Right lung (tissue), 10 donors: ENCODE measurements at places on chromosomes 5 and 9. TPM values are rescaled to one million over a fixed set of nuclear protein-coding genes. Genes with fewer than 3 reads are reported as not detected.

DNA sequence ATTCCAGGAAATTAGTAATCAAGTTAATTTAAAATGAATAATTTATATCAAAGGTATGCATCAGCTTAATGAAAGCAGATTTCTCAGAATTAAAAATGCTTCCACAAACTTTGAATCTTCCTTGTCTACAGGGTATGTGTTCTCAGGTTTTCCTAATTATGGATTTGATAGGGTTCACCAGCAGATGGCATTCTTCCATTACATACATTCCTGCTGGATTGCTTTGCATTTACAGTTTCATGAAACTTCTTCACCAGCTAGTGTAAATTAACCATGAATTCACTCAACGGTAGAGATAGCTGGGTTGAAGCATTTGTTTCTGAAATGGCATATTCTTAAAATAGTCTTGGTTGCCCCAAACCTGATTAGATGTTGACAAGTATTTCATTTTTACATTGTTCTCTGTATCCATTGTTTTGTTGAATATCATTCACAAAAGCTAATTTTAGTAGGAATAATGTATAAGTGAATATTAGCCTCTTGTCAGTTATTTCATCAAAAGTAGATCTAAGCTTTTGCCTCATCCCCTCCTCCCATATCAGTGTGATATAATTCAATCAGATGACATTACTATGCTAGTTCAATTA is 68.7 kb upstream of the WDR41 start:
- DNase-seq = peak; percentile 23

GRCh38 chr5:145385276-145385675 is 449.9 kb downstream of the PRELID2 start:
- no peak for DNase-seq

DNA sequence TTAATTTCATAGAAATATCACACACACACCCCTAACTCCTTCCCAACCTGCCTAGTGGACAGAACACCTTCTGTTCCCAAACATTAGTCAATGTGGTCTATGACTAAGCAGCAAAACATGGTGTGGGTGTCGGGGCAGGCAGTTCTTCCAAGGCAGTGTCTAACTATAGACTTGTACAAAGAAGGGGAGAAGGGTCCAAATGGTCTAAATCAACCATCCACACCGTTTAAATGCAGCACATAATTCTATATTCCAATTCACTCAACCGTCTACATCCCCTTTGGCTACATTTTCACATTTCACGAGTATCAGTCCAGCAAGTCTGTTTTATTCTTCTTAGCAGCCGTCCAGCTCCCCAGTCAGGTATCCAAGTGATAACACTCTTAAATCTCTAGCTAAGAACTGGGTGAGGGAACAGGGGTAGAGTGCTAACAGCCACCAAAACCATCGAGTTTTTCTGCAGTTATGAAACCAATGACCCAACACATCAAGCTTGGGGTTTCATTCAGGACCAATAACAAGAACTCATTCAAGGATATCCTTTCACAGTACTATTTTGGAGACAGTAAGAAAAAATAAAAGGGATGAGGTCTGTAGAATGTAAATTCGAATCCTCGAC is 3.3 kb downstream of the ZNF608 start:
- peak; percentile 45 for DNase-seq

- DNase-seq = no peak
Observed at GRCh38 chr9:92147030-92147851, 32.0 kb upstream of the SPTLC1 start.

DNA sequence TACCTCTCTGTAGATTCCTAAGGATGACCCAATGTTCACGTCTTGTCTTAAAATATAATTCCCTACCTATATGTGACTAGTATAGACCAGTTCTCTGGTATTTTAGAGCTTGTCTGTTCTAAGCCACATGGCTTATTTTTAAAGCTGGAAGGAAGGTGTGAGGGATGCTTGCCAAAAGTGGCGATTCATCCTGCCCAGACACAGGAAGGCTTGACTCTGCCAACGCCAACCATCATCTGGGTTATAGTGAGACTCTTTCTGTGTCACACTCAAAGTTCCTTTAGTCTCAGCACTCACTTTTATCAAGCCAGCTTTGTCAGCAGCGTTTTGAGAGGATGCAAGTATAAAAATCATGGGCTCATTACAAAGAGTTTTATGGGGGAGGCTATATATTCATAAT is 500.0 kb downstream of the PTPRD start:
- DNase-seq = no peak

DNA sequence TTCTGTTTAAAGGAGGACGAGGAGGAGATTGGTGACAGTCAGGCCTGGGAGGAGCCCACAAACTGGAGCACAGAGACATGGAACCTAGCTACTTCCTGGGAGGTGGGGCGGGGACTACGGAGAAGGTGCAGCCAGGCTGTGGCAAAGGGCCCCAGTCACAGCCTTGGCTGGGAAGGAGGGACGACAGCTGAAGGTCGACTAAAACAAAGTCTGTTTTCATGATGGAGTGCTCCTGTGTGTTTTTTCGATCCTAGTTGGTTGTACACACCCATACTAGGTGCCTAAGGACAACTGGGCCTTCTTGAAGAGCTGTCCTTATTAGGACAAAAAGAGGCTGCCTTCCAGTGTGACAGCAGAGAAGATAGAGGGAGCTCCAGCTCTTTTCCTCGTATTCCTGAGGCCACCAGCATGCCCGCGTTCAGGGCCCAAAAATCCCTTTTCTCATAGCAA is 2.9 kb downstream of the CCDC107 start:
- no peak for DNase-seq

GRCh38 chr9:127886401-127886972 is 9.0 kb upstream of the AK1 start:
- no peak for DNase-seq

- DNase-seq = no peak
Observed at GRCh38 chr9:134360180-134360759, 34.0 kb downstream of the RXRA start.

DNA sequence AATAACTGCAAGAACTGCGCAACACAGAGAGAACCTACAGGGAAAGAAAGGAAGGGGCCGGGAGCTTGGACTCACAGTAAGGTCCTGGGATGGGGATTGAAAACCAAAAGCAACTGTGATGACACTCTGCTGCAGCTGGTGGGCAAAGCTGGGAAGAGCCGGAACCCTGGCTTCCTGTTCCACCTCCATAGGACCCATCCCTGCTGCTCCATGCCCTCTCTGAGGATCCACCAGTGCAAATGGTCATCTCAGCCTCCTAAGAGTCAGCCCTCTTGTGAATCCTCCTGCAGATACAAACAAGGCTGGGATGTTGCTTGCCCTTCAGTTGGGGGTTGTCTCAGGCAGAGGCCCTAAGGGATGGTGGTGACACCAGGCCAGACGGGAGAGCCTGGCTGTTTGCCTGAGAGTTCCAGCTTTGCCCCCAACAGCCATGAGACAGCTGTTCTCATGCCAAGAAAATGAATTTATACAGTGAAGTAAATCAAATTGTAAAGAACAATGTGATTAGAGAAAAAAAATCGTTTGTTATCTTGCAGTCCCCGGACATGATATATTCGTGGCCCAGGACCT is 90.8 kb downstream of the TENT4A start:
- no peak for DNase-seq

DNA sequence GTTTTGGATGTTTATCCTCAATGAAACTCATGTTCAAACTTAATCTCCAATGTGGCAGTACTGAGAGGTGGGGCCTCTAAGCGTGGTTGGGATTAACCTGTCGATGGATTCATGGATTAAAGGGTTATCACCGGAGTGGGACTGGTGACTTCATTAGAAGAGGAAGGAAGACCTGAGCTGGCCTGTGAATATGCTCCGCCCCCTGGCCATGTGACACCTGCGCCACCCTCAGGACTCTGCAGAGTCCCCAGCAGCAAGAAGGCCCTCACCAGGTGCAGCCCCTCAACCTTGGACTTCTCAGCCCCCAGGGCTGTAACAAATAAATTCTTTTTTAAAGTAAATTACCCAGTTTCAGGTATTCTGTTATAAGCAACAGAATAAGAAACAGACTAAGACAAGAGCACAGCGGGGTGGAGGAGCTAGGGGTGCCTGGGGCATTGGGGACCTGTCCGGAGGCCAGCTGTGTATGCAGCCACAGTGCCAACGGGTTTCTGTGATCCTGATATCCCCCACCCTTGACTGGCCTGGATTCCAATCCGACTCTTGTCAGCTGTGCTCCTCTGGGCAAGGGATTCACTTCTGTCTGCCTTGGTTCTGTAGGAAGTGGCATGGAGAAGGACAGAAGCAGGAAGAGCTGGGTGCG is 3.2 kb upstream of the MAPK9 start:
- no peak for DNase-seq

GRCh38 chr5:103487822-103488493 is 74.6 kb downstream of the NUDT12 start:
- no peak for DNase-seq

GRCh38 chr5:97006454-97007060 is 70.7 kb downstream of the LNPEP start:
- DNase-seq = no peak

- DNase-seq = no peak
Observed at GRCh38 chr9:15640121-15640520, 87.3 kb downstream of the CCDC171 start.

GRCh38 chr5:123439709-123440108 is 16.5 kb upstream of the CEP120 start:
- DNase-seq = no peak

- no peak for DNase-seq
Observed at GRCh38 chr9:77961541-77961940, 70.1 kb downstream of the GNAQ start.

- DNase-seq = no peak
Observed at GRCh38 chr5:131976414-131977211, 31.1 kb upstream of the MEIKIN start.

GRCh38 chr5:141608557-141608956 is 10.2 kb downstream of the DIAPH1 start:
- DNase-seq = no peak

GRCh38 chr9:121779381-121780117 is 128.1 kb downstream of the DAB2IP start:
- DNase-seq = no peak

DNA sequence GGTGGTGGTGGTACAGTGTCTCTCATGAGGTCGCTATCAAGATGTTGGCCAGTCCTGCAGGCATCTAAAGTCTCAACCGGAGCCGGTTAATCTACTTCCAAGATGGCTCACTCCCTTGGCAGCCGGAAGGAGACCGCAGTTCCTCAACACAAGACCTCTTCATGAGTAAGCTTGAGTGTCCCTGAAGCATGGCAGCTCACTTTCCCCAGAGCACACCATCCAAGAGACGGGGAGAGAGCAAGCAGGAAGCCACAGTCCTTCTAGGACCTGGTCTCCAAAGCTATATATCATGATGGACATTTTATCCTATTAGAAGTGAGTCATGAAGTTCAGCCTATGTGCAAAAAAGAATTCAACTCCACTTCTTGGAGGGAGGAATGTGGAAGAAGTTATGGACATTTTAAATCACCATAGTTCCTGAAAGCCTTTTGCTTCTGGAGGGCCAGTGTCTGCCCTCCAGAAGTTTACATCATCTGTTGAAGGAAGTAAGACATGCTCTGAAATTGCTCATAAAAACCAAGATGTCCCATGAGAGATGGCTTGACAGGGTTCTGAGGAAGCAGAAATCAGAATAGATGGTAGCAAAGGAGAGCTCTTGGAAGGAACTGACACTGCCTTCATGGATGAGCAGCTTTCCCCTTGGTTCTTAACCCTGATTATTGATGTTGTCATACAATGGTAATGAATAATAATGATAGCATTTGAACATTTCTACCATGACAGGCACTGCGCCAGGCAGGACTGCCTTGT is 21.3 kb downstream of the GALNT10 start:
- no peak for DNase-seq

- peak; percentile 69 for DNase-seq
Observed at GRCh38 chr9:114804505-114804904, 1.3 kb downstream of the TNFSF15 start.

GRCh38 chr5:13659391-13659790 is 285.1 kb downstream of the DNAH5 start:
- DNase-seq = no peak

Gene GRM6
- 1.8 TPM for polyA plus RNA-seq

Gene AQP7
- 4.1 TPM for polyA plus RNA-seq

Gene ORM1
- 3.8 TPM for polyA plus RNA-seq

Gene PCSK5
- 13.4 TPM for polyA plus RNA-seq

Gene IFNB1
- not detected for polyA plus RNA-seq

Gene PCDHGB2
- polyA plus RNA-seq = 6.0 TPM

Gene BTNL9
- 23.5 TPM for polyA plus RNA-seq
